Caco-2 (cell line): ENCODE measurements at places on chromosomes 4 and X. TPM values are rescaled to one million over a fixed set of nuclear protein-coding genes. Genes with fewer than 3 reads are reported as not detected.

ASB12 gene
- total RNA-seq, result not detected in 2 replicates

DMRTC1B gene
- total RNA-seq, result not detected in 2 replicates

PRICKLE3 gene
- 8.4 and 10.9 TPM in 2 replicates for total RNA-seq

CENPVL1 gene
- total RNA-seq, result not detected in 2 replicates

SLC25A31 gene
- total RNA-seq, result not detected in 2 replicates

RHOH gene
- not detected in 2 replicates for total RNA-seq

RBMXL3 gene
- total RNA-seq, result not detected in 2 replicates

CXorf49B gene
- total RNA-seq, result not detected in 2 replicates

SLC9B1 gene
- total RNA-seq, result 1.7 TPM in 1 of 2 replicates, not detected in the other

ZNF157 gene
- total RNA-seq, result not detected in 2 replicates

LANCL3 gene
- 0.02 TPM in 1 of 2 replicates, not detected in the other for total RNA-seq

NMU gene
- total RNA-seq, result not detected in 2 replicates

SYN1 gene
- not detected in 2 replicates for total RNA-seq

SAGE1 gene
- total RNA-seq, result not detected in 2 replicates

F8A1 gene
- 20.0 and 27.2 TPM in 2 replicates for total RNA-seq

NSUN7 gene
- 18.5 and 19.6 TPM in 2 replicates for total RNA-seq

BTK gene
- total RNA-seq, result not detected in 2 replicates

STK32B gene
- 8.8 and 11.2 TPM in 2 replicates for total RNA-seq

HDX gene
- total RNA-seq, result 1.7 and 2.4 TPM in 2 replicates

COL4A6 gene
- 15.9 and 16.0 TPM in 2 replicates for total RNA-seq
